ENCODE measurements at places on chromosomes 6 and 20. TPM values are rescaled to one million over a fixed set of nuclear protein-coding genes. Genes with fewer than 3 reads are reported as not detected.

FKBP1C gene
- total RNA-seq: not detected

DNA sequence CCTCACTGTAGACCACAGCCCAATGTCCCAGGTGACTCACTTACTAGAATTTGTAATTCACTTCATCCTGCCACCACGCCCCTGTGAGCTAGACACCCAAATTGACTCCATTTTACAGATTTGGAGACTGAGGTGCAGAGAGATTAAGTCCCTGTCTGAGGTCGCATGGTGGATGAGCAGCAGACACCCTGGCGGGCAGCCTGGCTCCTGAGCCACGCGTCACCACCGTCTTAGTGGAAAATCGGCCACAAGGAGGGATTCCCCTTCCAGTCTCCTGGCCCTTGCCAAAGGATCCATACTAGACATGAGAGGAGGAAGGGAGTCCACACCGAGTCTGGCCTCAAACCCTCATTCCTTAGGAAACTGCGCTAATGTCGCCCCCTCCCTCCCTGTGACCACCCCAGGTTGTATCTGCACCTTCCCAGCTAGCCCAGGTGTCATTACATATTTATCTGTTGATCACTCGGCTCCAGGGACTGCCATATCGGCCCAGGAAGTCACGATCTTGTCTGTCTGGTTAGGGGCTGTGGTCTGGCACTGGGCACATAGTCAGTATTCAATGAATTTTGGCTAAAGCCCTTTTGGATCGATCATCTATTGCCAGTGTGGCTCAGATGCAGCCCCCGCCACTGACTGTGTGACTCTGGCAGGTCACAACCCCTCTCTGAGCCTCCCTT, 25.7 kb upstream of the PTGIS start:
- no peaks in the 10 kb centered on the region for H3K36me3 ChIP-seq
- DNase-seq: no peak
- H3K27me3 ChIP-seq: no peaks in the 10 kb centered on the region
- H3K27ac ChIP-seq: peak overlapping the region; percentile 66
- H3K4me3 ChIP-seq: no peak overlapping the region

DNA sequence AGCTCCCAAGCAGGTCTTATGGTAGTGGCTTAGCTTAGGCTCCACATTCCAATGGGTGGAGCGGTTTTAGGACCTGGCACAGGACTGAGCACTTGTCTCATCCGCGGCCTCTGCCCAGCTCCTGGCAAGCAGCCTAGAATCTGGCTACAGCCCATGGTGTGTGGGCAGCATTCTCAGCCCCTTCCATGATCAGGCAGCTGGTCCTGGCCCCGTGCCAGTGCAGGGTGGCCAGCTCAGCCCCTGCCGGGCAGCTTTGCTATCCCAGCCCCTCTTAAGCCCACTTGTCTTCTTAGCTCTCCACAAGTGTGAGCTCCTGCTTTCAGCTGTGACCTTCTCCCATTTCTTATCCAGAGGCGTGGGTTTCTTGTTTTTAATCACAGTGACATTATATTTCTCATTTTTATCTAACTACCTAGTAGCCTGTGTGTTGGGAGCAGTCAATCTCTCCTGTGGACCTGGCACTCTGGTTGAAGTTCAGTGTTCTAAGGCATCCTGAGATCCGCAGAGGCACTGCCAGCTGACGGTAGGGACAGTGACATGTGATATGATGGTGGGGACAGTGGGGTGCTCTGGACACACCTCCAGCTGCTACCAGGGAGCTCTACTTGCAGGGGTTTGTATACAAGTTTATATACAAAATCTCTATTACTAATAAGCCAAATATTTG, 119.9 kb upstream of the PRND start:
- peak; percentile 28 for DNase-seq
- no peaks in the 10 kb centered on the region for H3K36me3 ChIP-seq
- H3K27ac ChIP-seq: peak overlapping the region; percentile 33
- H3K4me3 ChIP-seq: no peak overlapping the region
- peaks cover 8% of the 10 kb centered on the region for H3K4me1 ChIP-seq

DNA sequence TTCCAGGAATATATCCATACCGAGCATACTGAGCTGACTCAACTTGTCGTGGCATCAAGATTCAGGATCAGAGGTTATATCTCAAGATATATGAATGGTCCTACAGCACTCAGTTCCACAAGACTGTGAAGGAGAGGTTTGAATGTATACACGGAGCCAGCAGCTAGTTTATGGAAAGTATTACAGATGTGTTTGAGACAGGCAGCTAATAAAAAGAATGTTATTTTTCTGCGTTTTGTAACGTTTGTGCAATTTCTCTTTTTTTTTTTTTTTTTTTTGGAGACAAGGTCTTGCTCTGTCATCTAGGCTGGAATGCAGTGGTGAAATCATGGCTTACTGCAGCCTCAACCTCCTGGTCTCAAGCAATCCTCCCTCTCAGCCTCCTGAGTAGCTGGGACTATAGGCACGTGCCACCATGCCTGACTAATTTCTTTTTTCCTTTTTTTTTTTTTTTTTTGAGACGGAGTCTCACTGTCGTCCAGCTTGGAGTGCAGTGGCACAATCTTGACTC, 3.4 kb upstream of the FAM110A start:
- H3K4me3 ChIP-seq: no peak overlapping the region
- H3K27me3 ChIP-seq: no peaks in the 10 kb centered on the region
- no peaks in the 10 kb centered on the region for H3K36me3 ChIP-seq

- H3K27me3 ChIP-seq: no peaks in the 10 kb centered on the region
- H3K4me1 ChIP-seq: no peaks in the 10 kb centered on the region
- H3K27ac ChIP-seq: no peak overlapping the region
Measured at GRCh38 chr20:9262653-9263194, 193.8 kb downstream of the PLCB4 start.

DNA sequence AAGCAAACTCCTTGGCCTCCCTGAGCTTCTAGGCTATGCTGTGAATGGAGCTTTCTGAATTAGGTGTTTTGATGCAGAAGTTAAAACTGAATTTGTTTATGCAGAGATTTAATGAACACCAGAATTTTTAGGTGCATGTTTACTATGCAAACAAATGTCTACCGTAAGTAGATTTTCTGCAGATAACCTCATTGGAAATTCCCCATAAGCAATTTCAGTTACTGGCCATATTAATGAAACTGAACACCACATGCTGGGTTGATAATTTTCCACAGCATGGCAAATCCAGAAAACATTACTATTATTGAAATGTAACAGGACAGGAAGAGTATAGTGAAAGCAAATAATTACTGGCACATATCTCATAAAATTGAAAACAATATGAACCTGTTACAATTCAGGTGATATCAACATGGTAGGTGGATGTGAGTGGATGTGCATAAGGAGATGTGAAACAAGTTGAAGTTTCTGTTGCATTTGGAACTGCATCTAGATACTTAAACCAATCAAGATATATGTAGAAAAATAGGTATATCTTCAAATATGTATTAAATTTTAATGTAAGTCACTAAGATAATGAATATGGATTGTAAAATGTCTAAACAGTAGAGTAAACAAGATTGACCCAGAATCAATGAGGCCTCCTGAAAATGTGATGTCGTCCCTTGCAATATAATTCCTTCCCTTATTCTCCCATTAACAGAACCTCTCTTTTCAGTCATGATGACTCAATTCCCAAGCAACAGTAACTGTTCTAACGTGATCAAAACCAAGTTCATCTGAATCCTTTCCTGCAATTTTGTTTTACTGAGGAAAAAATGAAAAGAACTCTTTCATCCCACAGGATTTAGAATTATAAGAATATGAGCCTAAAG, 11.0 kb downstream of the PTCHD4 start:
- no peak overlapping the region for H3K4me3 ChIP-seq
- no peaks in the 10 kb centered on the region for H3K36me3 ChIP-seq
- DNase-seq: no peak
- H3K4me1 ChIP-seq: no peaks in the 10 kb centered on the region

DNA sequence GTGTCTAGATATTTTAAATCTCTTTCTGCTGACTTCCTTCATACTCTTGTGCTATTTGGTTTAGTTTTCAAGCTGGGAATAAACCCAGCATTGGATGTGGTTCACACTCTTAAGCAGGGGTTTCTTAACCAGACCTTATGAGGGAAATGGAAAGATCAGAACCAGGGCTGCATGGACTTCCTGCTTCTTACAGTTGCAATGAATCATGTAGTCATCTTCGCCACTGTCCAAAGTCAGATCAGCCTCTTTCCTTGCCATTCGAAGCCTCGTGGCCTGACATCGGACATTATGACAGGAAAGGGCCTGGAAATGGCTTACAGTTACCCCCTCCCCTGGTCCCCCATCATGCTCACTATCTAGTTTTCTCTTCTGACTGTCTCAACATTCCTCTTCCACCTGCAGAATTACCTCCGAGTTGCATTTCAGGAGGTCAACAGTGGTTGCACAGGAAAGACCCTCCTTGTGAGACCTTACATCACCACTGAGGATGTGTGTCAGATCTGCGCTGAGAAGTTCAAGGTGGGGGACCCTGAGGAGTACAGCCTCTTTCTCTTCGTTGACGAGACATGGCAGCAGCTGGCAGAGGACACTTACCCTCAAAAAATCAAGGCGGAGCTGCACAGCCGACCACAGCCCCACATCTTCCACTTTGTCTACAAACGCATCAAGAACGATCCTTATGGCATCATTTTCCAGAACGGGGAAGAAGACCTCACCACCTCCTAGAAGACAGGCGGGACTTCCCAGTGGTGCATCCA, 16.8 kb upstream of the NAA20 start:
- H3K27ac ChIP-seq: peak overlapping the region; percentile 42
- peaks cover 34% of the 10 kb centered on the region for H3K4me1 ChIP-seq
- DNase-seq: no peak
- H3K4me3 ChIP-seq: no peak overlapping the region
- no peaks in the 10 kb centered on the region for H3K27me3 ChIP-seq

- H3K36me3 ChIP-seq: no peaks in the 10 kb centered on the region
- no peak overlapping the region for H3K27ac ChIP-seq
- no peak overlapping the region for H3K4me3 ChIP-seq
- no peaks in the 10 kb centered on the region for H3K27me3 ChIP-seq
- H3K4me1 ChIP-seq: no peaks in the 10 kb centered on the region
Measured at GRCh38 chr6:136335736-136336363, 46.2 kb upstream of the BCLAF1 start.

DNA sequence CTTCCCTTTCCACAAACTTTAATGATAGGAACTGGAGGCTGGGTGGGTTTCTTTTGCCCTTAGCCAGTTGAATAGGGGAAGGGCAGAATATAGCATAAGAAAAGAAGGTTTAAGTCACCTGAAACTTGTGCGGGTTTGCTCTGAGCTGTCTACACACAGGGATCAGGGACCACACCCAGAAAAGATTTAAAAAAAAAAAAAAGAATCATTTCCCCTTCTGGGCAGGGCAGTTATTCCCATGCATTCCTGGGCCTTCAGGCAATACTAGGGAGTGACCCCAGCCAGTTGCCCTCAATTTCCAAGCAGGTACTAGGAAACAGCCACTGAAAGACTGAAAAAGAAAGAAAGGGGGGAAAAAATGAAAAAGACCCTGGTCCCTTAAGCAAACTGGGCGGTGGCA, 39.6 kb upstream of the HDAC2 start:
- H3K27me3 ChIP-seq: no peaks in the 10 kb centered on the region
- H3K27ac ChIP-seq: no peak overlapping the region
- no peaks in the 10 kb centered on the region for H3K36me3 ChIP-seq
- DNase-seq: no peak

- no peaks in the 10 kb centered on the region for H3K4me1 ChIP-seq
- no peak overlapping the region for H3K4me3 ChIP-seq
- no peaks in the 10 kb centered on the region for H3K36me3 ChIP-seq
- no peak overlapping the region for H3K27ac ChIP-seq
- no peaks in the 10 kb centered on the region for H3K27me3 ChIP-seq
Measured at GRCh38 chr6:73506246-73506645, 14.6 kb downstream of the EEF1A1 start.

GRCh38 chr6:144063246-144063743, 32.1 kb downstream of the SF3B5 start:
- peak; percentile 51 for DNase-seq
- peak overlapping the region; percentile 73 for H3K4me3 ChIP-seq
- peak overlapping the region; percentile 96 for H3K27ac ChIP-seq
- H3K36me3 ChIP-seq: no peaks in the 10 kb centered on the region
- H3K27me3 ChIP-seq: peaks cover 3% of the 10 kb centered on the region

DNA sequence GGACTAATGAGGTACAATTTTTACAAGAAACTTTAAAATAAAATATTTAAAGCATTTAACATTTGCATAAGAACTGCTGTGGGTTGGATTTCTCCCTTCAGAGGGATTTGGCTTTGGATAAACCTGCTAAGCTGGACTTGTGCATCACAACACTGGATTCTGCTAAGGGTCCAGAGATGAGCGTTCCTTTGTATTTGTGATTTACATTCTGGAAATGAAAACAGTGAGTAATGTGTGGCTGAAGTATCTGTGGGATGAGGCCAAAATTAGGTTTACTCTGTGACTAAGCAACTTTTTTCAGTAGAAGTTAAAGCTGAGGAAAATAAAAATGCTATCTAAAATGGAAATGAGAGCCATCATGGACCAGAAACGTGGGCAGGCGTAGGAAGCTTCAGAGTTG, 494.3 kb downstream of the EPM2A start:
- no peaks in the 10 kb centered on the region for H3K4me1 ChIP-seq
- DNase-seq: no peak
- H3K27me3 ChIP-seq: no peaks in the 10 kb centered on the region
- no peaks in the 10 kb centered on the region for H3K36me3 ChIP-seq
- H3K4me3 ChIP-seq: no peak overlapping the region
- no peak overlapping the region for H3K27ac ChIP-seq
